ENCODE measurements at places on chromosomes 3 and 15.

GRCh38 chr3:66755924-66756323 is 242.2 kb upstream of the KBTBD8 start:
- DNase-seq = no peak

- DNase-seq = no peak
These were observed 745 bp downstream of the RSL24D1 start for GRCh38 chr15:55195996-55196395.

- no peak for DNase-seq
These were observed 287.4 kb upstream of the SLCO3A1 start for GRCh38 chr15:91566141-91566540.

GRCh38 chr3:168053115-168053514 is 42.6 kb downstream of the GOLIM4 start:
- no peak for DNase-seq

DNA sequence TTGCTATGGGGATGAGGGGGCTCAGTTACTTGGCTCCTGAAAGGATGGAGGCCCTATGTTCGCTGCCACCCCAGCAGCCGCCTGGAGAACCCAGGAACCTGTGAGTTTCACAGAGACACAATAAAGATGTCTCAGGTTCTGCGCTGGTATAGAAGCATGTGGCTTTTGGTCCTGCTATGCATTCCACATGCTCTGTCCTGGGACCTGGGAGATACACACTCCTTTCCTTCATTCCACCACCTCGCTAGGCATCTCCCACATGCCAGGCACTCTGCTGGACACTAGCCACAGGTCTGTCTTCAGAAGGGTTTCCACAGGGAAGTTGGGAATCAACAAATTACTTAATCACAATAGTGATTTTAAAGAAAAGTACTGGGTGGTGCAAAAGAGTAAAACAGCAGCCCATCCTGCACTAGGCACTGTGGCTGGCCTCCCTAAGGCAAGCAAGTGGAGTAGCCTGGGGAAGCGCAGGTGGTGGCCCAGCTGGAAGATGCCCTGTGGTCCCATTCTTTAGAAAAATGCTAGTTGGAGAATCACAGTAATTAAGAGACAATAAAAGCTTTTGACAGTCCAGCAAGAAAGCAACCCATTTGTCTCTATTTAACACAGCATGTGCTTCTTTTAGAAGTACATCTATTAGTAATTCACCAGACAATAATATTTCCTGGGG is 408.9 kb upstream of the WNT5A start:
- no peak for DNase-seq

DNA sequence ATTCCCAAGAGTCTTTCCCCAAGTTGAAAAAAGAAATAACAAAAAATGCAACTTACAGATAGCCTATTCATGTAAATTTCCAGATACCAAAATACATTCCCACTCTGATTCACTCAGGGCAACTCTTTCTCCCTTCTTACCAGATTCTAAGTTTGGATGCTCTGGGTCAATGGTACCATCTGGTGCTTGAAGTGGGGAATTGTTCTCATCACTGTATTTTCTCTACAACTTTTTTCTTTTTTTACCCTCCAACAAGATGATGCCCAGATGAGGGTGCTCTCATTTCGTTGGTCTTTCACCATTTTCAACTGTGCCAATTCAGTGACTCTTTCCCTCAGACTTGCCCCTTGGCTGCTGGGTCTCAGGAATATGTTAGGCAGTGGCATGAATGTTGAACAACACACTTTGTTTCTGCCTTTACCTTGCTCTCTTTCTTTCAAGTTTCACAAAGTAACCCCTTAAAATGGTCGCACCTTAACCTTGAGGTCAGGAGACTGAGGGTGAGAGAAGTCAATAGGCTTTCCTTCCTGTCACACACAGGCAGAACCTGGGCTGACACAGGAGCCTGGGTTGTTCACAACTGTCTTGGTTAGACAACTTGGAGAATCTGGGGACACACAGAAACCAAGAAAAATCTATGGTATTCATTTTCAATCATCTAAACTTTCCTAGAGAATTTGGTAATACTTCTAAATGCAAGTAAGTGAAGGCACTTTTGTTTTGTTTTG is 330.7 kb upstream of the SLCO3A1 start:
- DNase-seq = no peak

- DNase-seq = no peak
These were observed 5.7 kb downstream of the ARRDC4 start for GRCh38 chr15:97966246-97966645.

- DNase-seq = peak; percentile 90
These were observed 62.1 kb downstream of the CORO2B start for GRCh38 chr15:68640791-68641331.

- no peak for DNase-seq
These were observed 528.6 kb downstream of the TAFA4 start for GRCh38 chr3:68403741-68404140.

GRCh38 chr15:92904722-92905571 is 4.8 kb downstream of the CHD2 start:
- no peak for DNase-seq

- no peak for DNase-seq
These were observed 76.9 kb downstream of the HES1 start for GRCh38 chr3:194212845-194213331.

DNA sequence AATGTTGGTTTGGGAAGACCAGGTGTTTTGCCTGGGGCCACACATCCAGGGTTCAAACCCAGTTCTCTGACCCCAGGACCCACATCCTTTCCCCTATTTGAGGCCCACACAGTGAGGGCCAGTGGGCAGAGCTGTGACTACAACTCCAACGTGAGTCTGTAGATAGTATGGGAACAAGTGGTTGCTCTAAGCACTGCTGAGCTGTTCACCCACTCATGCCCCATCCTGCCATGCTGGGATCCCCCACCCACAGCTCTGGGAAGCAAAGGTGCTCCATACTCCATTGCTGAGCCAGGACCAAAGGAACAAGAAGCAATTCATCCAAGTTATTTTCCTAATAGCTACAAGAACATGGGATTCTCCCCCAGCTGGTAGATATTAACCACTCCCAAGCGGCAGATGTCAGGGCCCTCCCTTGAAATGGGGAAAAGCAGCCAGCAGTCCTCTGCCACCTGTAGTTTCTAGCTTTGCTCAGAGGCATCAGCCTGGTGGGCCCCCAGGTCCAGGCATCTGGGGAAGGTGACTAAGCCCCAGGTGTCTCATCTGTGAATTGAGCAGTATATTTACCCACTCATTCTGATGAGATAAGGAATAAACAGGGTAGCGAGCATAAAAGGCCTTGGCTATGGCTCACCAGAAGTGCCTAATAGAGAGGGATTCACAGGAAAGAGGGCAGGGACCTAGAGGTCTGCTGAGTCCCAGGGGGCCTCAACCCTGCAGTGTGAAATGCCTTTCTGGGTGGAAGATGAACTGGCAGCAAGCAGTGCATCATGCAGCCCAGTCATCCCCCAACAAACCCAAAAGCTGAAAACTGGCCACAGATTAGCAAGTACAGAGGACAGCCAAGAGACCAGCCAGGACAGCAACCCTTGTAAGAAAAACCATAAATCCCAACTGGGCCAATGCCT is 33.4 kb downstream of the POC1A start:
- DNase-seq = no peak

- DNase-seq = no peak
These were observed 1.6 kb upstream of the SHOX2 start for GRCh38 chr3:158107605-158108444.

DNA sequence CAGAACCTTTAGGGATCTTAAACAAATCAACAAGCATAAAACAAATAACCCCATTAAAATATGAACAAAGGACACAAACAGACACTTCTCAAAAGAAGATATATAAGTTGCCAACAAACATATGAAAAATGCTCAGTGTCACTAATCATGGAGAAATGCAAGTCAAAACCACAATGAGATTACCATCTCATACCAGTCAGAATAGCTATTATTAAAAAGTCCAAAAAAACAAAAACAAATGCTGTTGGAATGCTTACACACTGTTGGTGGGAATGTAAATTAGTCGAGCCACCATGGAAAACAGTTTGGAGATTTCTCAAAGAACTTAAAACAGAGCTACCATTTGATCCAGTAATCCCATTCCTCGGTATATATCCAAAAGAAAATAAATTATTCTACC is 423.6 kb downstream of the OTOL1 start:
- DNase-seq = no peak

GRCh38 chr15:65990298-65990981 is 121.1 kb downstream of the RAB11A start:
- DNase-seq = no peak

DNA sequence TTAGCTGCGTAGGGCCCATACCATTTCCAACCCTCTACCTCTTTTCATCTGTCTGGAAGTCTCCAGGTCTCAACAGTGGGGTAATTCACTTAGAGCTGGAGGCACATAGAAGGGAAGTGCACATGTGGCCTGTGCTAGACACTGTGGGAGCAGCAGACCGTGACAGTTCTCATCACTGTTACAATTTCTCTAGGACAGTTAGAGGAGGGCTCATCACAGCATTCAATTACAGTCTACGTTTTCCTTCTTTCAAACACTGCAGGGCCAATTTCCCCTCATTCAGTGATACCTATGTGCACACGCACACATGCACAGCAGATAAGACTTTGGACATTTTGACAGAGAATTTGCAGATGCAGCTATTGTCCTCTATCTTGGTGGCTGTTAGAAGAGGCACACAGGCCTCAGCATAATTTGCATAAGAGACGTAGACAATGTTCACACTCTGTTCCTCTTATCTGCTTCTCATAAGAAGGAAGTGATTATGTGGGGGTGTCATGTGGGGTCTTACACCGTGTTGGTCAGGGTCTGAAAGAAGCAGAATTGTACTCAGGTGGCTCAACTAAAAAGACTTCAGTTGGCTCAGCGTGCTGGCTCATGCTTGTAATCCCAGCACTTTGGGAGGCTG is 12.6 kb upstream of the HRG start:
- DNase-seq = no peak

- no peak for DNase-seq
These were observed 95.7 kb upstream of the C3orf80 start for GRCh38 chr3:160129459-160130061.

DNA sequence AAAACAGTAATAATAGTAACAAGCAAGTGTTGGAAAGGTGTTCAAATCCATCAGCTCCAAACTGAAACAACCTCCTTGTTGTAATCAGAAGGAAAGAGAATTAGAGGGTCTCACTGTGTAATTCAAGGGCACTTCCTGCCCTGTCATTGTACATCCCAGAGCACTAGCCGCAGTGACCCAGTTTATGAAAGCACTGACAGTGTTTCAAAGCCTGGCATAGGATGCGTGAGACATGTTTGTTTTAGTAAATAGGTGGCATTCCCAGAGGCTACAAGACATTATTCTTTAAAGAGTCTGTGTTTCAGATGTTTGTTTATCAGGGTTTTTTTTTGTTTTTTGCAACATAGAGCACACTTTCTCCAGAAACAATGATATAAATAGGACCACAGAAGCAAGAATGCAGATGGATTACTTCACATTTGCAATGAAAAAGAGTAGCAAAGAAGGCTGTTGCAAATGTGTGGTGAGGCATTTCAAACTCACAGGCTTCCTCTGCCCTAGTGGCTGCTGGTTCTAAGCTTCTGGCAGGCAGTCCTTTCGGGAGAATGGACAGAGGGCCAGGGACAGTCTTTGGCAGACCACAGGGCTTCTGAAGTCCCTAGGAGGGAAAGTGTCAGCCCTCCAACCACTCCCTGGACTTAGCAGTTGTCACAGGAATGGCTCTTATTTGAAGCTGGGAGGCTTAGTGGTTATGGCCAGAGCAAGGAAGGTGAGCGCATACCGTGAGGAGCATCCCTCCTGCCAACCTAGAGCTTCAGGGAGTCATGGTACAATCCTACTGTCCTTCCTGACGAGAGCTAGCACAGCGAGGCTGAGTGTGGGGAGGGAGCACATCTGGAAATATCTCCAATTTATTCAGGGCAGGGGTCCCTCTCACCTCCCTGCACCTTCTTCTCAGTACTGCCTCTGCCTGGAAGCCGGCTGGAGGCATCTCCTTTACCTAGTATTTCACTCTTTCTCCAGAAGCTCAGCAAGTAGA is 31.4 kb upstream of the TIPARP start:
- no peak for DNase-seq

- DNase-seq = no peak
These were observed 34.6 kb upstream of the APEH start for GRCh38 chr3:49639551-49639950.

GRCh38 chr3:111156517-111156916 is 84.9 kb downstream of the NECTIN3 start:
- DNase-seq = no peak

DNA sequence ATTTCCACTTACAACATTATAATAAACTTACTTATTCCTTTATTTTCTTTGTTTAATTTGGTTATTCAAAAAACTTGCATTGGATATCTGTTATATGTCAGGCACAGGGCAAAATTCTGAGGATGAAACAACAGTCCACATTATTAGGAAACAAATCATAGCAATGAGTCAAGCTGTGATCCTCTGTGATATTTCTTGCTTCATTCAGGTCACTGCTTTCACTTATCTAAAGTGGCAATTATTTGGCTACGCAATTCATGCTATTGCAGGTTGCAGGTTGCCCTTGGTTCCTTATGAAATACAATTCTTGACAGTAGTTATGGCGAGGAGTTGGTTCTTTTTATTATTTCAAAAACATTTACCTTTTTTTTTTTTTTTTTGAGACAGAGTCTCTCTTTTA is 66.4 kb upstream of the CNTN6 start:
- no peak for DNase-seq

- no peak for DNase-seq
These were observed 106.5 kb downstream of the ECT2 start for GRCh38 chr3:172856795-172857742.

DNA sequence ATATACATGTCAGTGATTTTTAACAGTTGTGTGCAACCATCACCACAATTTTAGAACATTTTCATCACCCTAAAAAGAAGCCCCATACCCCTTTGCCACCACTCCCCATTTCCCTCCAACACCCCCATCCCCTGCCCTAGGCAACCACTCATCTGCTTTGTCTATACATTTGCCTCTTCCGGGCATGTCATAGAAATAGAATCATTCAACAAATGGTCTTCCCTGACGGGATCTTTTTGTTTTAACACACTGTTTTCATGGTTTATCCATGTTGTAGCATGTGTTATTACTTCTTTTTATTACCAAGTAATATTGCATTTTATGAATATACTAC is 4.0 kb downstream of the VILL start:
- no peak for DNase-seq

GRCh38 chr3:158486200-158486599 is 84.8 kb upstream of the MLF1 start:
- no peak for DNase-seq

- no peak for DNase-seq
These were observed 129.9 kb downstream of the P3H2 start for GRCh38 chr3:189990826-189991225.

GRCh38 chr15:29699791-29700190 is 122.5 kb downstream of the TJP1 start:
- no peak for DNase-seq

GRCh38 chr15:75191235-75191634 is 10.4 kb upstream of the C15orf39 start:
- DNase-seq = no peak

- peak; percentile 93 for DNase-seq
These were observed at the start of gene NFKBIZ for GRCh38 chr3:101848754-101849713. TSS of gene NFKBIZ (plus strand) at chr3:101849514. CDS start at chr3:101849629, 115 bp downstream.

Measured in testis (tissue), 5 donors.